Activated CD8-positive, alpha-beta memory T cell treated with anti-CD3 and anti-CD28 coated beads for 1 hour (primary cell): ENCODE measurements at places on chromosomes 12 and 14.

- no peak for DNase-seq
These were observed 354.0 kb upstream of the KITLG start for GRCh38 chr12:88934163-88934747.

- DNase-seq = no peak
These were observed 14.4 kb upstream of the SDR39U1 start for GRCh38 chr14:24456980-24457379.

DNA sequence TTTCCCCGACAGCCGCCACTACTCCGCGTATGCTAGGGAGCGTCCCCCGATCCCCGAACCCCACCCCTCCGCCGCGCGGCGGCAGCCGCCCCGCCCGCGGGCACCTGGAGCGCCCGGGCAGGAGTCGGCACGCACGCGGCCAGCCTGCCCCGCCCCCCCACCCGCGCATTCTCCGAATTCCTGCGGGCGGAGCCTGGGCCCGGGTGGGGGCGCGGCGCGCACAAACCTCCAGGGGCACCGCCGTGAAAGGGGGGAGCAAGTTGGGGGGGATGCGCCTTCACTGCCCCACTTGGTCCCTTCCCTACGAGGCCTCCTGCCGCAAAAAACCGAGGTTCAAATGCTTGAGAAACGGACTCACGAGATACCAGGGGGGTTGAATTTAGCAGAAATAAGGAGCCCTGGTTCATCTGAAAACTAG lies 1.7 kb downstream of the AJUBA start:
- DNase-seq = no peak

DNA sequence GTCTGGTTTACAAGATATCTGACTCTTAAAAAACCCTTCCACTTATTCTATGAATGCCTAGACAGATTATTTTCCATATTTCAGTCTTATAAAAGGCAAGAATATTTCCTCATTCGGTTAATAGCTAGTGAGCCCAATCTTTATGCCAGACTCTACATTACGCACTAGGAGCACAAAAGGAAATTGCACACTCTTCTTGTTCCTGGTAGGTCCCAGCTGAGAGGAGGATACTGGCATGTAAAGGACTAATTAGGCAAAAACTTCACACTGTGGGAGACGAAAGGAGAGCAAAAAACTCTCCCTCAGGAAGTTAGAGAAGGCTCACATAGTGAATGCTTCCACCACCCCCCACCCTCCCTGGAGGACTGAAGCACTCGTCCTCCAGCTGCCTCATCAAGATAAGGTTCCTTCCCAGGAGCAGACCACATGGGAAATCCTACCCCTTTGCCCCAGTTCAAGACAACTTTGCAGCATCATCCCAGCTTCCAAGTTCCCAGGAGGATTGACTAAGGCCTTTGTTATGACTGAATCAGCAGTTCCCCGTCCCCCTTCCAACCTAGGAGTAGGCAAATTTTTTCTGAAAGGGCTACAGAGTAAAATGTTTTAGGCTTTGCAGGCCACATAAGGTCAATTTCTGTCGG lies 14.5 kb downstream of the CAPZA3 start:
- DNase-seq = no peak

DNA sequence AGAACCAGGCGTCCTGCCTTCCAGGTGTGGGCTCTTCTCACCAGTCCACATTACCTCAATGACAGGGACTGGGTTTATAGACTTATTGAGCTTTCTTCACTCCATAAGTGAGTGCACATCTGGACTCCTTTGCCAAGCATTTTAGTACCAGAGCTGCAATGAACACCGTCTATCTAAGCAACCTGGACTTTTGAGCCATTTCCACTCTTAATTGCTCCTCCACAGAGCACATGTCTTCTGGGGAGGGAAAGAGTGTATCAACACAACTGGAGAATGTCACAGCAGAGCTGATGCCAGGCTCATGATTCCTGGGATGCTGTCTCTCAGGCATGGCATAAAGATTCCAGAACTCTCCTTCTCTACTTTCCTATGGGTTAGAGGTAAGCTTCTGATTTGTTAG lies 43.0 kb upstream of the BDKRB2 start:
- DNase-seq = no peak

DNA sequence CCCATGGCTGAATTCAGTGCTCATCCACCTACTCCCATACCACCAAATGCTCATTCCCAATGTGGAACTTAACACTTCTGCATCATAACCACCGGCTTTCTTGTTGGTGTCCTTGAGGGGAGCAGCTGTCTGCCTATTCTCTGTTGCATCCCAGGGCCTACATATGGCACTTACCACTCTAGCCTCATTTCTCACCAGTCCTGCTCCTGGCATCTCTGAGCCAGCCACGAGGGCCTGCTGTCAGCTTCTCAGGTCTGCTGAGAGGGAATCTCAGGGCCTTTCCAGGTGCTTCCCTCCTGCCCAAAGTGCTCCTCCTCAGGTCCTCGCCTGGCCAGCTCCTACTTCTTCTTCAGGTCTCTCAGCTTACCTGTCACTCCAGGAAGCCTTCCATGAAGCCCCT lies 24.0 kb upstream of the RND1 start:
- DNase-seq = no peak

DNA sequence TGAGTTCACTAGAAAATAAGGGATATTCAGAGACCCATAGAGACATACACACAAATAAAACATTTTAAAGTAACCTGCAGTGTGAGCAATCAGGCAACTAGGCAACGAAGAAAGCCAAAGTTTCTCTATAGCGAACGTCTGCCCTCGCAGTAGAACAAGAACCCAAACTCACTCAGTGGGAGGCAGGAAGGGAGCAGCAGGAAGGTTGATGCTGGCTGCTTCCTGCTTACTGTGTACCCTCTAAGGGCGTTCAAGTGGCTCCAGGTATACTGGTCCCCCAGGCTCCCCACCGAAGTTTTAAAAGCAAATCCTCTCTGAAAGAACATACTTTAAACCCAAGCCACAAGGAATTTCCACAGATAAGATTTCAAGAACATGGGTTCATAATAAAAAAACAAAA lies 249.3 kb downstream of the FOXN3 start:
- DNase-seq = no peak
